ENCODE measurements at places on chromosomes 5 and 9.

- DNase-seq = no peak
These were observed 93.9 kb downstream of the CD180 start for GRCh38 chr5:67102708-67103107.

- DNase-seq = no peak
These were observed 79.7 kb upstream of the SSBP2 start for GRCh38 chr5:81830596-81830995.

DNA sequence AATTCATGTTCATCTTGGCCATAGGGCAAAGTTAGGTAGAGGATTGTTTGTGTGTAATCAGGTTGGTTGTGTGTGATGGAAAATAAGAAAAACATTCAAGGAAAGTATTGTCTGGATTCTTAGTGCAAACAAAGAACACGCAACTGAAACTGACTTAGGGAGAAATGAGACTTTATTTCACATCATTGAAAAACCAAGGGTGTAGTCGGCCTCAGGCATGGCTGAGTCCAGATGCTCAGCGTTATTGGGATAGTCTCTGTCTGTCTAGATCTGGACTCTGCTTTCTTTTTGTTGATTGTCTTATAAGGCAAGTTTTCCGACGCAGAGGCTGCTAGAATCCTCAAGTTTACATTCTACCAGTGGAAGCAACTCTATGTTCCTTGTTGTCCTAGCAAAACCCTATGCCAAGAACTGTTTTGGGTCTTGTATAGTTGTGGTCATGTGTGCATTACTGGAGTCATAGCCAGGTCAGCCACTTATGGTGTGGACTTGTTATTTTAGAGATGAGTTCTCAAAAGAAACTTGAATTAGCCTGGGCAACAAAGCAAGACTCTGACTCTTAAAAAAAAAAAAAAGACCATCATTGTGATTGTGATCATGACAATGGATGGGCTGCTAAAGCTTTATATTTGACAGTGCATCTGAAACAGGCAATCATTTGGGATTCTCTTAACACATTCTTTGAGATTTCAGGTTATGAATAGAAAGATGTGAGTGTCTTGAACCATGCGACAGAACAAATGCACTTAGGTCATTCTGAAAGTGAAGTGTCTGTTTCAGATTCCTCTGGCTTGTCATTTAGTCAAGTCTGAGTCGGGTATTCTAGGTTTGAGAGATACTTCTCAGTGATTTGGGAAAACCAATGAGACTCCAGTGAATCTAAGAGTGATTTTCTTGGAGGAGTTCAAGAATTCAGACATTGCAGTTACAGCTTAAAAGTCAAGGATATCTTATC is 82.6 kb downstream of the DOCK2 start:
- DNase-seq = no peak

- no peak for DNase-seq
These were observed 110.0 kb upstream of the PTGER4 start for GRCh38 chr5:40569546-40570270.

DNA sequence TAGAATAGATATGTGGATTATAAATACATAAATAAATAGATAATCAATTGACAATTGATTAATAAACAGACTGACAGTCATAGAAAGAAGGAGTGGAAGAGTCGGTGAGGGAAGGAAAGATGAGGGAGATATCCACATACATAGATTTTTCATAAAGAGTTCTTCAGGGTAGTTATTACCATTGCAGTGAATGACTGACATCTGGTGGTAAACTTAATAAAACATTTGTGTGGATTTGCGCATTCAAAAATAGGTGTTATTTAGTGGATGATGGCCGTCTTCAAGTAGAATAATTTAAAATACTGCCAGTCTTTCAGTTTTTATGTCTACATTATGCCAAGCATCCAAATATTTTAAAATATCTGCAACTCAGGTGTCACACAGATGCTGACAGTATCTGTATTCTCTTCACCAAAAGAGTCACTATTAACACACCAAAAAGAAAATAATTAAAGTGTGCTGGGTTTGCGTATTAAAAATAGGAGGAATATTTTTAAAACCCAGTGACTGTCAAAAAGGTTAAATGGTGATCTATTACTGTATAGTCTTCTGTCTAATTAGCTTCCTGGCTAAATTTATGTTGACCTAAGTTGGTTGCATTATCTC is 78.8 kb downstream of the GIN1 start:
- DNase-seq = no peak

DNA sequence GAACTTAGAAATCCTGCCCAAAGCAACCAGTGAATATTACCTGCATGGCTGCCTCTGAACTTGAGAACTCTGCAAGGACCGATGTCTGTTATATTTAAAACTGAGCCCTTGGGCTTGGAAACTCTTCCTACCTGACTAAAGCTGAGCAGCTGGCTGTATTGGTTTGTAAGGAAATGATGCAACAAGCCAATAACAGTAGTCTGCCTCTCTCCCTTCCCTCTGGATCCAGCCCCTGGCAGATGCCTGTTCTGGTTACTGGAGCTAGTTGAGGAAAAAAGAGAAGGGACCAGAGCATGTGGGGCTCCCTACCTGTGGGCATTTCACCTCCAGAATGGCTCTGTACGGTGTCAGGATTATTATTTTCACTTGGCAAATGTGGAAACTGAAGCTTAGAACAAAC is 34.7 kb downstream of the SH3RF2 start:
- DNase-seq = no peak

Measured in esophagus squamous epithelium (tissue), 5 donors.